ENCODE measurements at places on chromosomes 4 and X.

GRCh38 chr4:139854668-139855403 lies 189.2 kb downstream of the MGST2 start:
- no peak for DNase-seq

DNA sequence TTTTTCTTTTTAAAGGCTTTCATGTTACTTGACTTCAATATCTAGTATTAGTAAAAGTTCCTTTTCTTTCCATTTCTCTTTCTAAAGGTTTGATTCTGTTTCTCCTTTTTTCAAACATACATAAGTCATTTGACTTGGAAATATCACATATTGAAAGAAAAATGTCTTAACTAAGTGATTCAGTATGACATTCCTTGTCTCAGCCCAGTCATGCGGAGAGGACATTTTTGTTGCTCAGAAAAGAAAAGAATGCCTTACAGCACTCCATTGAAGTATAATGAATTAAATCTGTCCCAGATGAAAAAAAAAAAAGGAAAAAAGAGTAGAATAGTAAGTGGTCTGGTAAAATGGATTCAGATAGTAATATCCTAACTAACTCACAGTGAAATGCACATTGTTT lies 466.1 kb downstream of the ADGRL3 start:
- no peak for DNase-seq

GRCh38 chrX:2897311-2897689 lies 31.8 kb downstream of the ARSD start:
- no peak for DNase-seq

- DNase-seq = no peak
These were observed 5.4 kb upstream of the NEUROG2 start for GRCh38 chr4:112521123-112522023.

GRCh38 chrX:120120223-120120622 lies 4.5 kb upstream of the RHOXF1 start:
- DNase-seq = no peak

GRCh38 chr4:3707423-3708102 lies 58.6 kb upstream of the ADRA2C start:
- no peak for DNase-seq

- DNase-seq = no peak
These were observed 207.0 kb downstream of the ARHGAP24 start for GRCh38 chr4:85681921-85682320.

DNA sequence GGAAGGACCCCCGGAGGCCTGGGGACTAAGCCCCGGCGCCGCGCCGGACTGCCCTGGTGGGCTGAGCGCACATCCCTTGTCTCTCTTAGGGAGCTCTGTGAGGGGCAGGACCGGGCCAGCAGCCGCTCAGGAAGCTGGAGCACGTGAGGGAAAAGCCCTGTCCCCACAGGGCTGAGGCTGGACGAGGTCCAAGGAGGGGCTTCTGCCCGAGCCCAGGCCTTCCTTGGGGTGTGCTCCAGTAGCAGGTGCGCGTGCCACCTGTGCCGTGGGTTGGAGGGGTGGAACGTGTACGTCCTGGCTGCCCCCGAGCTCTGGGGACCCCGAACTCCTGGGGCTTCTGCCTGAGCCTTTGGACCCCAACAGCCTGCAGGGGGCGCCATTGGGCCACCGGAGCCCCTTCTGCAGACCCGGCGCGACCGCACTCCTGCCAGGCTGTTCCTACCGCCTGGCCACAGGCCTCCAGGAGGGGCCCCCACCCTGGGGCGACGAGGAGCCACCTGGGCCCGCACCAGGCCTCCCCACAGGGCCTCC lies 27.2 kb downstream of the TACC3 start:
- no peak for DNase-seq

- no peak for DNase-seq
These were observed 12.7 kb downstream of the TAB3 start for GRCh38 chrX:30876367-30876766.

GRCh38 chr4:15684498-15684897 lies 2.9 kb downstream of the FAM200B start:
- DNase-seq = no peak

DNA sequence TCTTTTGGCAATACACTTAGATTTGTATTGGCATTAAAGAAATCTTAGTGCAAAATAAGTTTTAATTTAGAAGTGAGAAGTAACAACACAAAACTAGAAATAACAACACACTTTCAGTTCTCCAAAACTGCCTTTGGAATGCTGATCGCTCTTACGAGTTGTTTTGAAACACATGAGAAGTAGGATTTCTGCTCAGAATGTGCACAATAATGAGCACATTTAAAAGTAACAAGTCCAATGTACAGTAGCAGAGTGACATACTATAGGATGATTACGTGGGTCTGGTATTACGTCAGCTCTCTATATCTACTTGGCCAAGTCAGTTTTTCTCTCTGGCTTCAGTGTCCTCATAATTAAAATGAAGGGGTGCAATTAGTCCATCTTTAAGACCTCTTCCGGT lies 164.8 kb downstream of the CHM start:
- no peak for DNase-seq
